ENCODE measurements at places on chromosomes 5 and 9.

- no peak for DNase-seq
Observed at GRCh38 chr9:134723037-134723436, 81.4 kb downstream of the COL5A1 start.

- no peak for DNase-seq
Observed at GRCh38 chr5:146076028-146076427, 29.3 kb downstream of the PLAC8L1 start.

DNA sequence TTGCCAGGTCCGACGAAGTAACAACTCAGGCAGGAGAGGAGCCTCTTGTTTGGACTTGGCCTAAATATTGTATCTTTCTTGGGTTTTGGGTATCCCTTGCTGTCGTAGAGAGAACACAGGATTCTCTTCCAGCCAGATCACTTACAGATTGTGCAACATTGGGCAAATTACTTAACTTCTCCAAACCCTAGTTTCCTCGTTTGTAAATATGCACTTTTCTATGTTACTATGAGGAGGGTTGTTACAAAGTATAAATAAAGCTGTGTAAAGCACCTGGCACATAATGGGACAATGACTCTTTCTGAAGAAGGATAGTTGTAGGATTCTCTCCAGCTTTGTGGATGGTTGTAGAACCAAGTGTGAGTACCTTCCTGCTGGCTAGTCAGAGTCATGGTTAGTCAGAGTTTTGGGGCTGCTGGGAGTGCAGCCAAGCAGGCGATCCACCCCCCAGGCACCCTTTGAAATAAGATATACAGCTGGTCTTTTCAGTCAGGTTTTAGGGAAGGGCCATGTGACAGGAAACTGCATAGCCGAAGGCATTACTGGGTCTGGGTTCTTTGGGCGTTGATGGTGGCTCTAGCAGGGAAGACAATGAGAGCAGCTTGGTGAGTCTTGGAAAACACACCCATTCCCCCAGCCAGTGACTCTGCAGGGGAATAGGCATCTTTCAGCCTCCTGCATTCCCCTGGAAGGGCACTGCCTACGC lies 49.9 kb upstream of the GDNF start:
- no peak for DNase-seq

DNA sequence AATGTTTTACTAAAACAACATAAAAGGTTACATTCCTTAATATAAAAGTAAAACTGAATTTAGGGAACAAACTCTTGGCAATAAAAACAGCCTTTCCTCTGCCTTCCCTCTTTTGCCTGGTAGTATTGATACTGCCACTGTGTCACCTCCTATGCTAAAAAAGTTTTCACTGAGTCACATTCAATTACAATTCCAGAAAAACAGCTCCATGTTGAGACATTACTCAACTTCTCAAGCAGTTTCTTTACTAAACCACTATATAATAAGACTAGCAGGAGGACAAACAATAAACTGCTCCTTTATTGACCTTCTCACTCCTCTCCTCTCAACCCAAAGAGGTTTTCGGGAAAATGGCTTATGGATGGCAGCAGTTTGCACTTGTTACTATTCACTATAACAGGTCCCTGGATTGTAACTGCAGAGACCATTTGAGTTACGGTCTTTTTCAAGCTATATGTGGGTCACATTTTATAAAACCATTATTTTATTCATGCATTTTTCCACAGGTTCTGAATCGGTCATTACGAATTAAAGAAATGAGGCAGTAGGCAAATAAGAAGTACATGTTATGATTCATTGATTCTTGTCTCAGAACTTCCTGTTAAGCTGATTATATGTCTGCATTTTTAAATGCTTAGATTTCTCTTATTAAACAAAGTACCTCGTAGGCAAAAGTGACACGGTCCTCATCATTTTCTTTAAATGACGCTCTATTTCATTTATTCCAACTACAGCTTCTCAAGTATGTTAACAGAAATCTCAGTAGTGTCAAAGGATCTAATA lies 2.1 kb downstream of the ZDHHC21 start:
- no peak for DNase-seq

- no peak for DNase-seq
Observed at GRCh38 chr5:124952079-124952478, 205.6 kb upstream of the ZNF608 start.

DNA sequence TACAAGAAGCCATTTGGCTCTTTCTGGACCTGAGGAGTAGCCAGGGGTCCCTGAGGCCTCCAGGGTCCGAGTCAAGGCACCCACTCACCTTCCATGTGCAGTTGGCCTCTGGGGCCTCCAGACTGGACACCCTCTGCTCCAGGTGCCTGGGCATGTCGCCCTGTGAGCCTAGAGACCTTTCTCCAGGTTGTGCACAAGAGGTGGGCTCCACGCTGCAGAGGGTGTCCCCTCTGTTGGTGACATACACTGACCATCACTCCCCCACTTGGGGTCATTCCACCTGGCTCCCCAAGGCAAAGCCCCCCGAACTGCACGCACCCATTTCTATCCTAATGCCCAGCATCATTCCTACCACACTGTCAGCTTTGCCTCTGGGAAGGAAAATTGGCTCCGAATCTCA lies 48.8 kb downstream of the RASGEF1C start:
- DNase-seq, result no peak

- no peak for DNase-seq
Observed at GRCh38 chr5:72125941-72126620, 18.8 kb downstream of the MAP1B start.

GRCh38 chr5:73619606-73620333 lies 6.2 kb upstream of the ARHGEF28 start:
- DNase-seq, result no peak

GRCh38 chr9:119164716-119165115 lies 204.5 kb downstream of the BRINP1 start:
- DNase-seq, result no peak

DNA sequence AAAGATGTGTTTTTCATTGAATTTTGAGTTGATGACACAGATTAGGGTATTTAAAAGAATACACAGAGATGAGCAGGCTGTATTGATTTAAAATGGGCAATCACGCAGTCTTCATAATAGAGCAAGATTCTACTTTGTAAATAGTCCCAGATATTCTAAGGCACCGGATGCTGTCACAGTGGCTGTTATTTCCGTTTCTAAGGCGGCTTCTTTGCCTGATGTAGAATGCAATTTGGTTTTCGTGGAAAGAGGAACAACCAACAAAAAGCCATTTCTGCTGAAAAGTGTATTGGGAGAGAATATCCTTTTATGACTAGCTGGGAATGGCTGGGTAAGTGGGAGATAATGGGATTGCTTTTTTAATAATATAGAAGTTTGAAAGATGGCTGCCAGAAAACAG lies 17.5 kb downstream of the PRKACG start:
- DNase-seq, result no peak

DNA sequence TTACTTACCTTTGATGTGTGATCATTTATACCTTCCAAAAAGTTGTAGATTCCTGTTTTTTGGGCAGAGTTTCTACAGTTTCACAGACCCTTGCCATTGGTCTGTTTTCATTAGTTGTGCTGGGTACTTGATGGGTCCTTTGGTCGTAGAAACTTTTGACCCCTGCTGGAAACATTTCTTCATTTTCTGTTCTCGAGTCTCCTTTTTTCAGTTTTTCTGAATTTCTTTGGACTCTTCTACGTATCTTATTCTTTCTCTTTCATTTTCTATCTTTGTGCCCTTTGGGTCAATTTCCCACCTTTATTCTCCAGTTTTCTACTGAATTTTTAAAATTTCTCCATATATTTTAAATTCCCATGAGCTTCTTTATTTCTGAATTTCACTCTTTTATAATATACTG lies 16.7 kb downstream of the AP3S1 start:
- DNase-seq, result no peak

DNA sequence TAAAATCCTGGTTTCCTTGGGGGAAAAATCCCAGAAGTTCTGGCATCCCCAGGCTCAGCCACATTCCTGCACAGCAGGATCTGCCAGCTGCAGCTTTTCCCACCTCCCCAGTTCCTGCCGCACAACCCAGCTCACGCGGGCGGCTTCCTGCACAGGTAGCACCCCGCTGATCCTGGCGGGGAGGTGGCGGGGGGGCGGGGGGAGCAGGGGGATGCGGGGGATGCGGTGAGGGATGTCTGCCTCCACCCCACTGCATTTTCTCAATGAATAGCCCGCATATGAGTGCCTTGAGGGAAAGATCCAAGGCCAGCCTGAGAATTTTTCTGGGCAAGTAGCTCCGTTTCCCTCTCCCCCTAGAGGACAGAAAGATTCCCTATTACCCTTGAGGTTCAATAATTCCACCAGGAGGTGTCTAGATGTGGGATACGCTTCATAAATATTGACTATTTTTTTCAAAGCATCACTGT lies 21.1 kb downstream of the GFPT2 start:
- DNase-seq, result no peak

GRCh38 chr5:55702598-55703345 lies 9.4 kb downstream of the SLC38A9 start:
- no peak for DNase-seq

GRCh38 chr5:177071666-177072385 lies 14.9 kb upstream of the FGFR4 start:
- peak; percentile 76 for DNase-seq

GRCh38 chr5:56908942-56909293 lies 478 bp upstream of the SETD9 start:
- no peak for DNase-seq

- DNase-seq, result no peak
Observed at GRCh38 chr5:179599973-179600372, 23.5 kb downstream of the HNRNPH1 start.

DNA sequence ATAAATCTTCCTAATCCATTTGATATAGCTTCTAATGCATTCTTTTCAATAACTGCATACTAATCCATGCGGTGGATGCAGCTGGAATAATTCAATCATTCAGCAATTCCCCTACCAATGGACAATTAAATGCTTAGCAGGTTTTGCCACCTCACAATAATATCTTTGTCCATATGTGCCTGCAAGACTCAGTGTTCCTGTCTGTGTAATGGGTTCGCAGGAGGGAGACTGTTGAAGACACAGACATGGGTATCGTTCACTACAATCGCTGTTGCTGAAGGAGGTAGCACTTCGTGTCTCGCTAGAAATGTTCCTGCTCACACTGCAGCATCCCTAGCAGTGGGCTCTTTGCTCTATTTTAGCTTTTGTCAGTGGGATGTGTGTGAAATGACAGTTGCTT lies 214.4 kb downstream of the MED10 start:
- DNase-seq, result no peak

DNA sequence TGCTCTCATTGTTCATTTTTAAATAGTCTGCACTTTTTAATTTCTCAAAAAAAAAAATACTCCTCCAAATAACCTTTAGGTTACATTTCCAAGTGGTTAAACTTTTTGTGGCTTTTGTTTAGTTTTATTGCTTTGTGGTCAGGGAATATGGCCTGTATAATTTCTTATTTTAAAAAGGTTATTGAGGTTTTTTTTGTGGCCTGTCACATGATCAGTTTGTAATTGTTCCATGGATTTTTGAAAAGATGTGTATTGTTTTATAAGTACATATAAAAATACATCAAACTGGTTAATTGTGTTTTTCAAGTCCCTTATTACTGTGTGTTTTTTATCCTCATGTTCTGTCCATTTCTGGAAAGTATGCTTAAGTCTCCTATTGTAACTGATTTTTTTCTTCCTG lies 64.0 kb downstream of the ZNF618 start:
- DNase-seq, result no peak

DNA sequence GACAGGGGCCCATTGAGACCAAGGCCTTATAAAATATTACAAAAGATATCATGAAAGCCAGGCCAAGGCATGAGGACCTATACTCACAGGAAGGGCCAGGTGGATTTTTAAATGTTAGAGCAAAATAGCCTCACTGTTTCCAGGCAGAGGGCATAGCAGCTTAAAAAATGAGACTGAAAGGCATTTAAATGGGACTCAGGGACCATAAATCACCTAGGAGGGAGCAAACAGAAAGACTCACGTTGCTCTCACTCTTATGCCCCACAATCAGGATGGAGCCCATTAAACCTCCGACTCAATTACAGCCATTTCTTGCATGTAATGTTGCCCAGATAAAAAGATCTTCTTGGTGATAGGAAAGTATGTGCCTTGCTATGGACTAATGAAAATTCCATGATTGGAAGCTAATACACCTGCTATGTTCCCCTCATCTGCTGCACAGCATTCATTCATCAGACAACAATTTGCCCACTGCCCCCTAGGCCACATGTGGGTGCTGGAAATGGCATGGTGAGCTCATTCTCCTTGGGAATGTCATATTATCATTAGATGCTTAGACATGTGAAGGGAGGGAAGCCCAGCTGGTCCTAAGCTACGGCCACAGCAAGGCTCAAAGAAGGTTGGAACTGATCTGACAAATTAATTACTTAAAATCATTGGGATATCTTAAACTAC lies 128.6 kb upstream of the GRIA1 start:
- DNase-seq, result no peak

- DNase-seq, result no peak
Observed at GRCh38 chr9:138082918-138083636, 205.5 kb downstream of the CACNA1B start.

DNA sequence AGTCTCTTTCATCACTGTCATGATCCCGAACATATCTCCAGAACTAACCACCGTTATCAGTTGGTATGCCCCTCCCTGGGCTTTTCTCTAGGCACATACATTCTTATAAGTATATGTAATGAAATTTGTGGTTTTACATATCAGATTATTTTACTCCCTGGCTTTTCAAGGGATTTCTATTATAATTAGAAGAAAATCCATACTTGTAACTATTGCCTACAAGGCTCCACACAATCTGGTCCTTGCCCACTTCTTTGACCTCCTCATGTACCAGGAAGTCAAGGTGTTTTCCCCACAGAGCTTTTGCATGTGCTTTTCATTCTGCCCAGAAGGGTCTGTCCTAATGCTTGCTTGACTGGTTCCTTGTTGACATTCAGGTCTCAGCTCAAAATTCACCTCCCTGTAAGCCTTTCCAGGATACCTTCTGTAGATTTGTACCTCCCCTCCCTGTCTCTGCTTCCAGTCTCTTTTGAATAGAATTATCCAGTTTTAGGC lies 33.6 kb upstream of the HSD17B4 start:
- no peak for DNase-seq

- no peak for DNase-seq
Observed at GRCh38 chr9:119884438-119884837, 515.2 kb upstream of the BRINP1 start.

DNA sequence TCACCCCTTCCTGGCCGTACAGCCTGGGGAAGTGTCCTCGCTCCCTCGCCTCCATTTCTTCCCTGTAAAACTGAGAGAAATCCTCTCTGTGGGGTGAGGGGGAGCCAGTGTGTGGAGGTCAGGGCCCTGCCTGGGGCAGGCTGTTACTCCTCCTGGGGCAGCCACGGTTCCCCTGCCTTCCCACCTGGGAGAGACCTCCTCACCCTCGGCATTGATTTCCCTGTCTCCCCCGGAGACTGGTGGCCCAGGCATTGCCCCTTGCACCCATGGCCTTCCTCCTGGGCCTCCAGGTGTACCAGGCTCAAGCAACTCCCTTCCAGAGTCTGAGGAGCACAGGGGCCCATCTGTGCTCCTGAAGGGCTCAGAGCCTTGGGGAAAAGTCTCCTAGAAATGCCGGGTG lies 75.6 kb upstream of the RNU6ATAC start:
- DNase-seq, result no peak

DNA sequence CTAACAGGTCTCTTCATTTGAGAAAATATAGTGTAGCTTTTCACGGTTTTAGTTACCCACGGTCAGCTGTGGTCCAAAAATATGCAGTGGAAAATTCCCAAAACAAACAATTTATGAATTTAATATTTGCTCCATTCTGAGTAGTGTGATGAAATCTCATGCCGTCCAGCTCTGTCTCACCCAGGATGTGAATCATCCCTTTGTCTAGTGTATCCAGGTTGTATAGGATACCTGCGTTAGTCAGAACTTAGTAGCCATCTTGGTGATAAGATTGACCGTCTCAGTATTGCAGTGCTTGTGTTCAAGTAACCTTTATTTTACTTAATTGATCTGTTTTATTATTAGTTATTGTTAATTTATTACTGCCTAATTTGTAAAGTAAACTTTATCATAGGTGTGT lies 41.1 kb downstream of the NDUFS4 start:
- no peak for DNase-seq
